ENCODE measurements at places on chromosomes 2 and 18.

DNA sequence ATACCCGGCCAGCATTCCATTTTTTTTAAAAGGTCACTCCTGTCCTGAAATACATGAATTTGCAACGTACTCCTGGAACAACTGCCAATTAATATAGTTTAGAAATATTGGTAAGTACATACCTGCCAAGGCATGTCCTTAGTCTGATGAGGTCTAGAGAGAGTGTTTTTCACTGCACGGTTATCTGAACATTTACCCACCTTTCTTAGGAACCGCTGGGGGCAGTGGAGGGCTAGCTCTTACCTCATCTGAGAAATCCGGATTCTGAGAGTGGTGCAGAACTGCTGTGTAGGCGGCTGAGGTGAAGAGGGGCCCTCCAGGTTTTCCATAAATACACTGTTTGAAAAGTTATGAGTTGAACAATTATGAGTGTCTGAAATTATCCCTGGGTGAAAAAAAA lies 133.1 kb upstream of the CCDC195 start:
- DNase-seq, result no peak

DNA sequence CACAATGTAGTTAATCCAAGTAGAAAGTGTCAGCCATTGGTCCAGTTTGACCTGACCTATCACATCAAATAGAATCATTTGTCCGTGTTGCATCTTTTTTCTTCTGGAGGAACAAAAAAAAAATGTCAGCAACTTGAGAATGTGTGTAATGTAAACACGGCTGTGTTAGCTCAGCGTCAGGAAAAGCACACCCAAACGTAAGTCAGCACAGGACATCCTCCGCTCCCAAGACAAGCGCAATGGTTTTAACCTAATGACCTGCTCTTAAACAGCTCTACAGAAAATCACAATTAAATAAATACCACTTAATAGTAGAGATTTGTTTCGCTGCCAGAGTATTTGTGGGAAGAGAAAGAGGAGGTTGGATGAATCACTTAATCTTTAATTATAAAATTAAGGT lies 59.4 kb downstream of the OSR1 start:
- DNase-seq, result no peak

GRCh38 chr18:12769644-12770440 lies 67.0 kb downstream of the PSMG2 start:
- DNase-seq, result no peak

GRCh38 chr2:31903109-31903780 lies 107.6 kb downstream of the MEMO1 start:
- DNase-seq, result no peak

DNA sequence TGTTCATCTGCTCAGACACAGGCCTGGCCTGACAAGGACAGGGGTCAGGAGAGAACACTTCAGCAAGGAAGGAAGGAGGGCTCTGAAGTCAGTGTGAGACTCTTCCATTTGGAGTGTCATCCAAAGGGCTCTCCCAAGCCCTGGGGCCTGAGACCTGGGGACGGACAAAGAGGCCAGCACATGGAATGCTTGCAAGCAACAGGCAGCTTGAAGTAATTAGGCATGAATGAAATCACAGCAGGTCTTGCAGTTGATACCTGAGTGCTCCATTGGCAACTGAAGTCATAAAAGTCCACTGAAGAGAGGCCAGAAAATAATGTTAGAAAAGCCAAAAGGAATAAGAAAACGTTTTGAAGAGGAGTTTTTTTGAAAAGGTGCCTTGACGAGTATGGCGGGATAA lies 231.7 kb downstream of the VAPA start:
- DNase-seq, result no peak

- DNase-seq, result no peak
Observed at GRCh38 chr2:184904991-184905390, 306.7 kb downstream of the ZNF804A start.

Data from NCI-H345 (cell line).